ENCODE measurements at places on chromosomes 12 and 14.

GRCh38 chr14:41606282-41606531 is 469 bp upstream of the LRFN5 start:
- no peak overlapping the region for H3K27ac ChIP-seq
- H3K36me3 ChIP-seq, result peaks cover 2% of the 10 kb centered on the region
- peaks cover 10% of the 10 kb centered on the region for H3K4me1 ChIP-seq
- DNase-seq, result no peak
- H3K4me3 ChIP-seq, result peak overlapping the region; percentile 43

GRCh38 chr12:53938326-53939140 is at the start of gene HOXC13:
Gene HOXC13 (plus strand): TSS chr12:53938831. CDS start chr12:53938907, 76 bp downstream.
- peaks cover 99% of the 10 kb centered on the region for H3K27me3 ChIP-seq
- peaks cover 18% of the 10 kb centered on the region for H3K36me3 ChIP-seq
- H3K27ac ChIP-seq, result no peak within 1 kb of the TSS
- peaks cover 12% of the 10 kb centered on the region for H3K4me1 ChIP-seq
- no peak for DNase-seq

- no peaks in the 10 kb centered on the region for H3K27me3 ChIP-seq
- H3K4me1 ChIP-seq, result peaks cover 40% of the 10 kb centered on the region
- H3K27ac ChIP-seq, result no peak overlapping the region
These were observed 13.5 kb downstream of the SLC38A2 start for GRCh38 chr12:46358791-46359666.

DNA sequence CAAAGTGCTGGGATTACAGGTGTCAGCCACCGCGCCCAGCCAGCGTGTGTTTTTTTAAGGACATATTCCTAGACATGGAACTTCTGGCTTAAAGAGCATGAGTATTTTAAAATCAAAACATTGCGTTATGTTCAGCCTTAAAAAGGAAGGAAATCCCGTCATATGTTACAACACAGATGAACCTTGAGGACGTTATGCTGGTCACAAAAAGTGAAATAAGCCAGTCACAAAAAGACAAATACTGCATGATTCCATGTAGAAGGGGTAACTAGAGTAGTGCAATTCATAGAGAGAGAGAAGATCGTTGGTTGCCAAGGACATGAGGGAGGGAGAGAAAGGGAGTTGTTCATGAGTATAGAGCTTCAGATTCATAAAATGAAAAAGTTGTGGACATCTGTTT is 53.9 kb downstream of the ACACB start:
- H3K4me1 ChIP-seq, result no peaks in the 10 kb centered on the region
- no peak overlapping the region for H3K27ac ChIP-seq
- no peaks in the 10 kb centered on the region for H3K27me3 ChIP-seq

GRCh38 chr12:128783129-128783574 is 40.6 kb downstream of the SLC15A4 start:
- H3K27ac ChIP-seq, result peak overlapping the region; percentile 98
- no peaks in the 10 kb centered on the region for H3K27me3 ChIP-seq
- peak overlapping the region; percentile 76 for H3K4me3 ChIP-seq
- peak; percentile 65 for DNase-seq

GRCh38 chr12:38392554-38393144 is 76.1 kb downstream of the ALG10B start:
- H3K36me3 ChIP-seq, result no peaks in the 10 kb centered on the region
- H3K27me3 ChIP-seq, result no peaks in the 10 kb centered on the region

DNA sequence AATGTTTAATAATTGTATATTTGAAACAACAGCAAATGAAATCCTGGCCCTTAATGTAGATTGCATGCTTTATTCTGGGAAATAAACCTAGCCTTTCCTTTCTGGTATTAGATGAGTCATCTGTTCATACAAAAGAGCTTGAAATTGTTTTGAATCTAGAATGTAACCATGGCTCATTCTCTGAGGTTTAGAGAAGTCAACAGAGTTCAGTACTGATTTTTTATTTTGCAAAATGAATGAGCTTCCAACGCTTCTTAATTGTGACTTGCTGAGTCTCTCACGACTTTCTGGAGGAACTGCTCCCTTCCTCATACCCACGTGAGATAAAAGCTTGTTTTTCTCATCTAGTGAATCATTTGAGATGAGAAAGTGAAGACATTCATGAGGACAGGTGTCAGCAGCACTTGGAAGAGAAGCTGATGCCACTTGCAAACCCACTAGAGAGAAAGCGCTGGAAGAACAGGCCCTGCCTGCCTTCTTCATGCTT is 509.6 kb downstream of the VRK1 start:
- no peak overlapping the region for H3K4me3 ChIP-seq
- peaks cover 19% of the 10 kb centered on the region for H3K4me1 ChIP-seq
- no peak overlapping the region for H3K27ac ChIP-seq
- no peak for DNase-seq
